ENCODE measurements at places on chromosomes 1 and 21.

- peak; percentile 14 for DNase-seq
Measured at GRCh38 chr1:204041232-204041767, 31.6 kb upstream of the SOX13 start.

DNA sequence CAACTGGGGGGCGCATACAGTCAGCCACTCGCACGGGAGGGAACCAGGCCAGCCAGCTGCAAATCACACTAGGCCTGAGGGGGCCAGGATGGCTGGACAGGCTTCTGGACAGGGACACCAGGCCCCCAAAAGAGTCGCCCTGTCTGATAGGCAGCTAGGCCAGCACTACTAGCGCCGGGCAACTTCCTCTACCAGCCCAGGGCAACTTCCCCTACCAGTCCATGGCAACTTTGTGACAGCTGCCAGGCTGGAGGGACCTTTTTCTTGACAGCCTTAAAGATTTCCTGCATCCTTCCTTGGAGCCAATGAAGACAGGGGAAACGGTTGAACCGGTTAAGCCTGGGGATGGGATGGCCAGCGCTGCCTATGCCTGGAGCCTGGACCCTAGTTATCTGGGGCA lies 5.1 kb downstream of the IFFO2 start:
- DNase-seq, result no peak

DNA sequence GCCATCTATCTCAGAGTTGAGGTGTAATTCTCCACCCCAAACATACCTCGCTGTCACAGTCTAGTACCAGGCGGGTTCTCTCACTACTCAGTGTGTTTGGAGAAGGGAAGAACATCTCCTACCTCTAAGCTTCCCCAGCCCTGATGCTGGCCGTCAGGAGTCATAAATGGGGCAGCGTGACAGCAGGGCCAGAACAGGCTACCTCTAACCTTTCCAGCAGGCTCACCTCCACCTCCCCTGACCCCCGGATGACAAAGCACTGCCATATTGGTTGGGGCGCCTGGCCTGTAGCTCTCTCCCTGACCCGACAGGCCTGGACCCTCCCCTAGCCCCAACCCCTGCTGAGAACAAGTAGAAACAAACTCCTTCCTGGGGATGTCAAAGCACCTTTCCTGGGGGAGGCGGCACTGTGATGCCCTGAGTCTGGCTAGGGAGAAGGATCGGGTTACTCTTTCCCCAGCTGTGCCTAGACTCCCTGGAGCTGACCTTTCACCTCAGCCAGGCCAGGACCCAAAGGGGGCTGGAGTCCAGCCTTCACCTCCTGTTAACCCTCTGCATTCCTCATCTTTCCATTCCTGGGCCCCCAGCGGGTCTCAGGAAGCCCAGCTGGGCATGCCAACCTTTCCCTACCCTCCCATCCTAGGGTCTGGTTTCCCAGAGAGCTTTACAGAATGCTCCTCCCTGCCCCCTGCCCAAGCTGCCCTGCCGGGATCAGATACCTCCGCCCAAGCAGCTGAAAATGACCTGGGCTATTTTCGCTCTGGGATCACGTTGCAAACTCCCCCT lies 34.2 kb downstream of the AHDC1 start:
- no peak for DNase-seq

GRCh38 chr21:35868005-35868868 lies 192.1 kb downstream of the SETD4 start:
- no peak for DNase-seq

GRCh38 chr1:86231076-86231475 lies 74.5 kb upstream of the COL24A1 start:
- DNase-seq, result no peak

DNA sequence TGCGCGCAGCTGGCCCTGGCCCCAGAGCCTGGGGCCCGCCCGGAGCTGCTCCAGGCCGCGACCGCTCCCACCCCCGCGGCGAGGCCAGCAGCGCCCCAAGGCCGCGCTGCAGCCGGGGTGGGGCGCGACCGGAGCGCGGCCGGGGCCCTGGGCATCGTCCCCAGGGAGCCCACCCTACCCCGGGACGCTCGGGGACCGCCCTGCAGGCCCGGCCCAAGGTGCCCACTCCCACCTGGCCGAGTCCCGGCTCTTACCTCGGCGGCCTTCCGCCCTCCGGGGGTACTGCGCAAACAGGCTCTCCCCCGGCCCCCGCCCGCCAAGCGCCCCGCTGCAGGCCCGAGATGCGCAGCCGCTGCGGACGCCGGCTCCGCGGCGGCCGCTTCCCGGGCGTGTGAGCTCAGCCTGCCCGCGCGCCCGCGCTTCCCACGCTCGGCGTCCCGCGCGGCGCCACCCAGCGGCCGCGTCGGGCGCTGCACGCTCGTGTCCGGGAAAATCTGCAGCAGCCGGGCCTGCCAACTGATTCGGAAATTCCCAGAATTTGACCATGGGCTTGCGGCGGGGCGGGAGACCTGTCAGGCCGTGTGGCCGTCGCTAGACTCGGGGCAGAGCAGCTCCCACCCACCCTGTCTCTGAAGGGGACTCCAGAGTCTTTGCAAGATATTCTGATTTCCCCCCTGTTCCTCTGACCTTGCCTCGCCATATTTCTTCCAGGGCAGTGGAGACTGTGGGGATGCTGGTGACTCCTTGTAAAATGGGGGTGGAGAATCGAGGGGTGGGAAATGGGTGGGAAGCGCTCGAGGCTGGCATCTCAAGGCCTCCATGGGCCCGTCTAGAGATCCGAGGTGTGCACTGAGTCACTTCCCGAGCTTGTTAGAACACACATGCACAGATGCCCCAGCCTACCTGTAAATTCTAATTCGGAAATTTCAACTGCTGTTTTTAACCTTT lies 41.9 kb downstream of the CD34 start:
- peak; percentile 43 for DNase-seq

DNA sequence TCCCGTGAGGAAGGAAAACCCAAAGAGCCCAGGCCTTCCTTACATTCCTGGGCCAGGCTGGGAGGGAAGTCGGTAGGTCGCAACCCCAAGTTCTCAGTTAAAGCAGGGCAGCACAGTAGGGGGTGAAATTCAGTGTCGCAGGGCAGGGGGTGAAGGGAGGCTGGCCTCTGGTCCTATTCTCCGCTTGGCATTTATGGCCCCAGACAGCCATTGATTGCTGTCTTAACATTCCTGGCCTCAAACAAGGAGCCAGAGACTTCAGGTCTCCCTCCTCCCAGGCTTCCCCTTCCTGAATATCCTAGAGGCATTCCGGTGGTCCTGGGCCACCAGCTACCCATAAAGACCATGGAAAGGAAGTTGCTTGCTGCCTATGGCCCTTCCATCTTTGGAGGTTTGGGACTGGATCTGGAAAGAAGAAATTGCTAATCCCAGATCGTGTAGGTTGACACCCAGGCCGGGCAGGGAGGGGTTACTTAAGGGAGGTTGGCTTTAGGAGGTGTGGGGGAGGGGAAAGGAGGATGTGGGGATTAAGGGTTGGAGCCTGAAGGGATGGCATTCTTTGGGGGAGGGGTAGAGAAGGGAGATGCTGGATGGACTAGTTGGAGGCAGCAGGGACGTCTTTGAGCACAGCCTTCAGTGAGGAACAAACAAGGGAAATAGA lies 1.7 kb downstream of the LIN28A start:
- no peak for DNase-seq

DNA sequence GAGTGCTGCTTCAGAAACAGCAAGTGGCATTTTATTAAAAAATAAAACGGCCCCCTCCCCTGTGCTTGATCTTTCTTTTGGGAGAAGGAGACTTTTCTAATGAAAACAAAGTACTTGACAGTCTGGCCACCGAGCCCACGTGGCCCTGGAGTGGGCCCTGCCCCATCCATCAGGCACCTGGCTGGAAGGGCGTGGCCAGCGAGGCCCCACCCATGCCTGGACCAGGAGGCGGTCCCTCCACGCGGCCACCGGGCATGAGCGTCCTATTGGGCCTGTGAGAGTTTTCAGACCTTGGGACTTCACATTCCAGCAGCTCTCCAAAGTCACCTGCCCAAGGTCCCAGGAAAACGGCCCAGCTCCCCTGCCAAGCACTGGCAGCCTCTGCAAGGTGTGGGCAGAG lies 144.7 kb downstream of the CASZ1 start:
- no peak for DNase-seq

DNA sequence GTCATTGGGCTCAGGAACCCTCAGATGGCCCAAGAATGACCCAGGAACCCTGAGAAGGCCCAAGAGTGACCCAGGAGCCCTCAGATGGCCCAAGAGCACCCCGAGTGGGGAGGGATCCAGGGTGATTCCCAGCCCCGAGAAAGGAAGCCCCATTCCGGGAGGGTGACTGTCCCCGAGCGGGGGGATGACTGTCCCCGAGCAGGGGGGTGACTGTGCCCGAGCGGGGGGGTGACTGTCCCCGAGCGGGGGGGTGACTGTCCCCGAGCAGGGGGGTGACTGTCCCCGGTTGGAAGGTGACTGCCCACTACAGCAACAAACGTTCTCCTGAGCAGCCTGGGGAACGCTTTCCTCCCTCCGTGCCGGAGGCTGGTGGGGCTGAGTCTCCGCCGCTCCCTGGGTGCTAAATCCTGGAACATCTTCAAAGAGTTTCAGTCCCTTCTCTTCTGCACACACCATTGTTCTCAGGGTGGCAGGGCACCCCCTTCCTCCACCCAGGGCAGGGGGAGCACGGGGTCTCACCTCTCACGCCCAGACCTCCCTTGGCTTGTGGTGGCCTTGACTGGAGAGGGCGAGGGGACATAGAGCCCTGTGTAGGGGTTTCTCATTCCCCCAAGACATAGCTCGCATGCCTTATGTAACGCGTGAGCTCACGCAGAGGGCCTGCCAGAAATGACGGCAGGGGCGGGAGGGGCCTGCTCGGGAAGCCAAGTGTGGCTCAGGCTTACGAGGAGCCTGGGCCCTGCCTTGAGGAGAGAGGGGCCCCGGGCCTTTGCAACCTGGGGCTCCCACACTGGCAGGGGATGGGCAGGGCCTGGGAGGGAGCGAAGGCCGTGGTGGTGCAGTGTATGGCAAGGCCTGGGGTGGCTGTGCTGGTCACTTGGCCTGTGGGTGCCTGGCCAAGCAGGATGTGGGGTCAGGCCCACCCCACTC lies 14.3 kb upstream of the SKI start:
- peak; percentile 87 for DNase-seq

GRCh38 chr1:48710318-48710717 lies 66.4 kb downstream of the BEND5 start:
- DNase-seq, result no peak

DNA sequence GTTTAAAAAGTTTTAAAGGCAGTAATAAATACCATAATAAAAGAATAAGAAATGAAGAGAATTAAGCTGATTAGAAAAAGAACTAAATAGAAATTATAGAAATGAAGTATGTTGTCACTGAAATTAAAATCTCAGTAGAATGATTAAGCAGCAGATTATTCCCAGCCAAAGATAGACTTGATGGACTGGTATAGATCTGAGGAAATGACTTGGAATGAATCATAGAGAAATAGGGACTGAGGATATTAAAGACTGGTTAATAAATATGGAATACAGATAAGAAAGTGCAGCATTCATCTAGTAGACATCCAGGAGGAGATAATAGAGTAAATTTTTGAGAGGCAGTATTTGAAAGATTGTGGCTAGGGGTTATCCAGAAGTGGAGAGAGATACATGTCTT lies 28.7 kb downstream of the MARK1 start:
- no peak for DNase-seq

DNA sequence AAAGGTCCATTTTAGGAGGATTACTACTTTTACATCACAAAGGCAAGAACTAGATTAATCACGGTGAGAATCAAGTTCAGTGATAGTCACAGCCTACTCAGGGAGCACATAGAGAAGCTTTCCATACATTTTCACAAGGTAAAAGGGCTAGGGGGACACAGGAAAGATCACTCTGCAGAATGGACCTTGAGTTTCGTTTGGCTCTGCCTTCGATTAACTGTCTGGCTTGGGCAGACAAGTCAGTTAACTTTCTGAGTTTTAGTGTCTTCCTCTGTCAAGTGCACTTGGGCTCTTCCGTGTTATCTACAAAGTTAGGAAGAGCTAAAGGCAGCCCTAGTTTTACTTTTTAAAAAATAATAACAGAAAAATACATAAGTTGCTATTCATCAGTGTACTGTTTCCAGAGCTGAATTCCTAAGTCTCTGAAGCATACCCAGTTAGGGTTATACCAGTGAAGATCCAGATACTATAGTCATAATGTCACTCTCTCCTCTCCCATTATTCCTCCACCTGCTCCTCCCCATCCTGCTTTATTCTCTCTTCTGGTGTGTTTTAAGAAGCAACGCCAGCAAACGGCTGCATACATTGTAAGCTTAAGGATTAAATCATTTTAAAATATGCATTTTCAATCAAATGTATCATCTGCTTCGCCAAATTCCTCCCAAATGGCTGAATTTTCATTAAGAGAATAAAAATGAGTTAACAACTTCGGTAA lies 1.7 kb downstream of the CEP170 start:
- DNase-seq, result no peak

- no peak for DNase-seq
Measured at GRCh38 chr1:241939798-241940197, 17.8 kb upstream of the BECN2 start.

DNA sequence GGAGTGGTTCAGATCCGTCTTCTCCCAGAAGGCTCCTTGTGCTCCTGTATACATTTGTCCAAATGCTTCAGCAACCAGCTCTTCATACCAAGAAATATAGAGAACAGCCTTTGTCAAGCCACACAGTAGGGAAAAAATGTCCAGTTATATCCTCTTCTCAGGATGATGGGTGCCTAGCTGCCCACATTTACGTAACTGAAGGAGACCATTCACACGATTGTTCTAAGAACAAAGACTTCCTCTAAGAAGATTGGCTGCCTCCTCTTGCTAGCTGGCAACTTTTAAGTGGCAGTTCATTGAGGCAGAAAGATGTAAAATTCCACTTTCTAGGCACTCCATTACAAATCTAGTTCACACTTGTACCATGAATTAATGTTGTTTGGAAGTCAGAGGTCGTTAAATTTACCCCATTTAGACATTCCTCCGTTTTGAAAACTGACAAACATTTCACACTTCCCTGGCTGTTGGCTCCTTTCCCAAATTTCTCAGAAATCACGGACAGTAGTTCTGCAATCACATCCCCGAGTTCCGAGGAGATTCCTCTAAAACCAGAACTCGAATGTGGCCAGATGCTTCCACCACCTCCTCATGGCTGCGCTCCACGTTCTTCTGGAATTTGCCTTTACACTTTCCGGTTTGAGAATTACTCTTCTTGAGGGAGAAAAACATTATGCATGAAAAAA lies 45.6 kb upstream of the CSF1 start:
- DNase-seq, result peak; percentile 36

GRCh38 chr1:39326836-39327235 lies 122.3 kb downstream of the MACF1 start:
- no peak for DNase-seq

- DNase-seq, result no peak
Measured at GRCh38 chr1:28915031-28915895, 894 bp downstream of the EPB41 start.

DNA sequence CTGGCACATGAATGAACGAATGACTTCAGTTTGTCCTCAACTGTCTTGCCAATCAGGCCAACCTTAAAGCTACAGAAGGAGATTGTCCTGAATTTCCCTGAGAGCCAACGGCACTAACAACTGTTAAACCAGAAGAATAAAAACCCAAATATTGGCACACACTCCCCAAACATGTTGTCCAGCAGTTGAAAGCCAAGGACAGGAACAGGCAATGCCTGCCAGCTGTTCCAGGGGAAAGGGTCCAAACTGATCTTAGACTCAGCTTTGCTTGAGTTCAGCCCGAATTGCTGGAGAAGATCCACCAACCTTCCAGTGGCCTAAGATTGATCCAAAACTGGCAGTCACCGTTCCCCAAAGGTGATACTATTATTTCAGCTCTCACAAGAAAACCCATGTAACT lies 22.4 kb upstream of the AHCTF1 start:
- DNase-seq, result no peak

GRCh38 chr1:27408151-27408550 lies 15.7 kb downstream of the GPR3 start:
- no peak for DNase-seq

Data from stromal cell of bone marrow (primary cell).